Gastrocnemius medialis (tissue), 4 donors: ENCODE measurements at places on chromosomes 2 and 18. TPM values are rescaled to one million over a fixed set of nuclear protein-coding genes. Genes with fewer than 3 reads are reported as not detected.

Gene CLIP4
- 318 TPM for total RNA-seq

Gene GPR39
- total RNA-seq, result not detected

DNA sequence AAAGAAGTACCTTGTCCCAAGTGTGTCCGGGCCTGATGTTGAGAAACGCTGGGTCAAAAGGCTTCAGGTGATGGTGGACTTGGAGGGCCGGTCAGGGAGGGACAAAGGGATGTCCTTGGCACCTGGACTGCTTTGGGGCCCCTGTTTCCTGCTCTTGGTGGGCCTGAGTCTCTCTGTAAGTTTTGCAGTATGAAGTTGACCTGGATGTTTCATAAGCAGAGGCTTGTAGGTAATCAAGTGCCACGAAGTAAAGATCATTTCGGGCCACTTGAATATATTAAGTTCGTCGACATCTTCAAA is 29.4 kb downstream of the ASAP2 start:
- DNase-seq, result no peak

DNA sequence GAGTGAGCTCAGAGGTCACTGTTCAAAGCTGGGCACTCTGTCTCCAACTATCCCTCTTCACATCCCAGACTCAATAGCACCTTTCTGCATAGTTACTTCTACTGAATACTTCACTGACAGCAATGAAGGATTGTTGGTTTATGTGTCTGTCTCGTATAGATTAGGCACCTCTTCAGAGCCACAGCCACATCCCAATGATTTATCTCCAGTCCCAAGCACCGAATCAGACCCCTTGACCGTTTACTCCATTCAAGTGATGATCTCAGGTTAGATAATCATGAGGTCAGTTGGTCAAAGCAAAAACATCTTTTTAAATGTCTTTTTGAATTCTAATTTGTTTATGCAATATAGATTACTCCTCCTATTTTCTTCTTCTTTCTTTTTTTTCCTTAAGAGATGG is 14.7 kb downstream of the NEDD4L start:
- DNase-seq, result no peak

Gene TUBB8B
- not detected for total RNA-seq

GRCh38 chr18:75264926-75265597 is 54.5 kb downstream of the TSHZ1 start:
- DNase-seq, result no peak

- no peak for DNase-seq
Observed at GRCh38 chr18:24910221-24910620, 441.7 kb downstream of the ZNF521 start.

Gene IL36B
- not detected for total RNA-seq

DNA sequence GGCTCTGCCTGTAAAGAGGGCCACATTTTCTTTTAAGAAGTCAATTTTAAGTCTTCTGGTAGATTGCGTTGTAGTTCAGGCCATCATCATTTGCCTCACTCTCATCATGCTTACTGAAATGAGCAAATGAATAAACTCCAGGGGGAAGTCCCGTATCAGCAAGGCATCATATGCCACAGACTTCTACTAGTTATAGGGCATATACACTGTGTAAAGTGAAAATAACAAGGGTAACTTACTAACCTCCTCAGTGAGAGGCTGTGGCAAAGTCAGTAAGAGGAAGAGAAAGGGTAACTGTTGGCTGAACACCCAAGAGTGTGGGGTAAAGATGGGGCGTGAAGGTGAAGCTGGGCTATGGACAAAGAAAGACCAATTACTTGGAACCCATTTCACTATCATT is 456.2 kb downstream of the SPAG16 start:
- DNase-seq, result no peak

GRCh38 chr2:37858400-37858711 is 66.7 kb upstream of the RMDN2 start:
- DNase-seq, result no peak

Gene DSG4
- not detected for total RNA-seq

- DNase-seq, result no peak
Observed at GRCh38 chr2:203352604-203353255, 24.5 kb downstream of the ABI2 start.

DNA sequence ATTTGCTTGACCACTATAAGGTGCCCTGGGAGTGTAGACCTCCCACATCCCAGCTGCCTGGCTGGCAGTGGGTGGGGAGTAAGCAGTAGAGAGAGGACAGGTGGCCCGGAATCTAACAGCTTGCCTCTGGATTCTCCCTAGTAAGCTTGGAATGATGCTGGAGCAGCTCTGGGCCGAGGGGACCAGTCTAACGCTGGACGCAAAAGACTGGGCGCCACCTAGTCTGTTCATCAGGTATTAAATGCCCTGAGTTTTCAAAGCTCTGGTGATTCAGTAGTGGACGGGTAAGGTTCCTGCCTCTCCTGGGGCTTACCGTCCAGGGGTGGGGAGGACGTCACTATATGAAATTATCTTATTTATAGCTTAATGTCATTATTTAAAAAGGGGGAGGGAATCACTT is 648 bp upstream of the LYPD6B start:
- no peak for DNase-seq

DNA sequence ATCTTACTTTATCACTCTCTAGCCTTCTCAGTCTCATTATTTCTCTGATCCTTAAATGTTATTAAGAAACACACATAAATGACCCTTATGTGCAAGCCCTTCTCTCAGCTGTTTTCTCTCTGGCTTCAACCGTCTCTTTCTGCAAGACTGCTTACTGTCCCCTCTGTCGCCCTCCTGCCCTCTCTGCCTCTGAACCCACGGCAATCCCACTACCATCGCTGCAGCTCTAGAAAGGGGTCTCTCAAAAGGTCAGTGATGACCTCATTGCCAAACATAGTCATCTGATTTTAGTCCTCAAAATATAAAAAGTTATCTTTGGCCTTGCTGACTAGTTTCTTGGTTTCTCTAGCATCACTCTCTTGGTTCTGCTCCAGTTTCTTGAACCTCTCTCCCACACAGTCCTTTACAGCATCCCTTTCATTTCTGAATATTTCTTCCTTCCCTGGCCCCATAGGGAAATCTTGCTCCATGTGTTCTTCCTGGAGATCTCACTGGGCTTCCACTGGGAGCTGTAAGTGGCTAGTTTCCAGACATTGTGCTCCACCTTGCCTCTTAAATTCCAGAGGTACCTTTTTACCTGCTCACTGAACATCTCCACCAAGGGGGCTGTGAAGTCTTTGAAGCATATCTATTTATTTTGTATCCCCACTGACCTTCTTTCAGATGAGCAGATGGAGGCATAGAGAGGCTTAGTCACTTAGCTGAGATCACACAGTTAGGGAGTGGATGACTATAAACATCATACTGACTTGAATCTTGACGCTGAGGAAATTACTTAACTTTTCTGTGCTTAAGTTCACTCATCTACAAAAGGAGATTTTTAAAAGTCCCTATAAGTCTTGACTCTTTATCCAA is 96.2 kb downstream of the PDE1A start:
- no peak for DNase-seq

DNA sequence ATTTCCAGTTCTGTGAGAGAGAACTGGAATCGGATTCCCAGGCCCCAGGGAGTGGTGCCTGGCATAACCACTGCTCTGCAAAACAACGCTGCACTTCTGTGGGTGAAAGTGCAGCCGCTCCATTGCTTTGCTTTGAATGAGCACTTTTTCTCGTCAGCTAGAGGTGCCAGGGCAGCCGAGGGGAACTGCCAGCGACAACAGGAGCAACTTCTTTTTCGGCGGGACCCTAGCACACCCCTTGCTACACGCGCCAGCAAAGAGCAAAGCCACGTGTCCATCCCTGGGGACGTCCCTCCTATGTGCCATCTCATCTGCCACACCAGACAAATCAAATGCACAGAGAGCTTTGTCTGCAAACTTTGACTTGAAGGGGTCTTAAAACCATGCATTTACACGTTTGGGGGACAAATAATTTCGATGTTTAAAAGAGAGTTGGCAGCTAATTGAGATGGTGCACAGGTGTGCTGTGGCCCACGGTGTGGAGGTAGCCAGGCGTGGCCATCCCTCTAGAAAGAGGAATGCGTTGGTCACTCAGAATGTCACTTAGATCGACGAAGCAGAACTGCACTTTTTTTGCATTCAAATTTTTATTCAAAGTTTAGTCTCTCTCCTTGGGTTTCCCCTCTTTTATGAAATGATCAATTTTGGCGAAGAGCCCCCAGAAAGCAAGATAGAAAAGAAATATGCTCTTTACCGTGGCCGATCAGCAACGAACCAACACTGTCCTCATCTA is 151.8 kb downstream of the MBP start:
- DNase-seq, result no peak

DNA sequence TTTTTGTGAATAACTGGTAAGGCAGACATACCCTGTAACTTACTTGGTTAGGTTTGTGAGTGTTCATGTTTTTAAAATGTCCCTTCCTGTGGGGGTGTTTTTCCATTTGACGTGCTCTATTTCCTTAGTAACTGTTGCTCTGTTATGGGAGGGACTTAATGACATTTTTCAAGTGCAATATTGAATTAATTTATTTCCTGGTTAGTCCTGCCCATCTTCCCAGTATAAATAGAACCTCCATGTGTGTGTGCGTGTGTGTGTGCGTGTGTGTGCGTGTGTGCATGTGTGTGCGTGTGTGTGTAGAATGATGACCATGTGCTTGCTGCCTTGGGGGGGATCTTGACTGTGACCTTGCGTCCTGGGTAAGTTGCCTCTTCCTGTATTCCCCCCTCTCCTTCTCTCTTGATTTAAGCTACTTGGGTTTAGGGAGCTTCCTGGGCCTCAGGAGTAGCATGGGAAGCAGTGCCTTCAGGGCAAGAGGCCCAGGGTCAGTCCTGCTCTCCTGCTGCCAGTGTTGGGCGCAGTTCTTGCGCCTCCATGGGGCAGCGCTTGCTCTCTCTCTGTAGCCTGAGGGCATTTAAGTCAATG is 163.9 kb downstream of the LDLRAD4 start:
- DNase-seq, result no peak

- no peak for DNase-seq
Observed at GRCh38 chr18:79936641-79937040, 14.8 kb downstream of the SLC66A2 start.

DNA sequence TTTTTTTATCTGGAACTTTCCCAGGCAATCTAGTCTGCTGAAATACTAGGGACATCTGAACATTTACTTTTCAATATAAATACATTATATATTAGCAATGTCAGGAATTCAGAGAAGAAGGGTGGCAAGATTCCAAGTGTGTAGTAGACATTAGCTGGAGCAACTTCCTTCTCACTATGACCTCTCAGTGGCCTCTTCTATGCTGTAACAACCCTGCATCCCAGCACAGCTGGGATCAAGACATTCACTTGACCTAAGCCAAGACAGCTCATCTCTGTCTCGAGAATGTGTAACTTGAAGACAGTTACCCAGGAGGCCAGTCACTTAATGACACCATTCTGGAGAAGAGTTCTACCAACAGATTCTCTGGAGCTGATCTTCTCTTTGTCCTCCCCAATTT is 61.7 kb upstream of the RALBP1 start:
- no peak for DNase-seq

DNA sequence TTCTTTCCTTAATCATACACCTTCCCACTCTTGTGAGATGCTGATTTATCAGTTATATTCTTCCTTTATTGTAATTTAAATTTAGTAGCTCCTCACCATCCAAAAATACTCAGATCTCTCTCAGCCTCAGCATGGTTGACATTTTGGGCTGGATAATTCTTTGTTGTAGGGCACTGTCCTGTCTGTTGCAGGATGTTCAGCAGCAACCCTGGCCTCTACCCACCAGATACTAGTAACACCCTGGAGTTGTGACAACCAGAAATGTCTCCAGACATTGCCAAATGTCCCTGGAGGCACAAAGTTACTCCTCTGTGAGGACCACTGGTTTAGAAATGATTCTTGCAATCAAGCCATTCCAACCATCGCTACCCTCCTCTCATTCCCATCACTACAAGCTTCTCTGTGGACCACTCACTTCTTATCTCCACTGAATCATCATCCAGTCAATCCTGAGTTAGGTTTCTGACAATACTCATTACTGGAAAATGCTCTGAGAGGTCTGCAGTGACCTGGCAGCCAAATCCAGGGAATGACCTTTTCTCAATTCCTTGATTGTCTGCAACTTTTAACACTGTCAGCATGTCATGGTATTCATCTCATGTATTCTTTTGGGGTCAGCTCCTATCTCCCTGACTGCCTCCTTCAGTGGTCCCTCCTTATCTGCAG is 43.3 kb downstream of the OSBPL6 start:
- no peak for DNase-seq

Gene SCYGR4
- total RNA-seq, result not detected

Gene SCG2
- not detected for total RNA-seq

DNA sequence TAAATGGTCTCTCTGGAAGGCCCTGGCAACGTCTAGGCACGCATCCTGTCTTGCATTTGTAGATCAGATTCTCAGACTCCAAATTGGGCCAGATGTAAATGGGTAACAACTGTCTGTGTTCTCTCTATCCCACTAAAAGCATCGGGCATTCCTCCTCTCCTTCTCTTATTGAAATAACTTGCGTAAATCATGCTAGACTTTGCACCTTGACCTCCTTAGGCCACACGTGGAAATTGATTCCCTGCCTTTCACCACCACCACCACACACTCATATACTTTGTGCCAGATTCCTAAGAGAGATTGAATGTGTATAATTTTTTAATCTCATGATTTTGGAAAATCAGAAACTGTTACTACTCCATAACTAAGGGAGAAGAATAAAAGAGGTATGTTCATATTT is 21.3 kb downstream of the MAPRE3 start:
- DNase-seq, result no peak

Gene TLX2
- not detected for total RNA-seq

Gene RAMP1
- 28.7 TPM for total RNA-seq

- no peak for DNase-seq
Observed at GRCh38 chr2:95240556-95240955, 33.2 kb downstream of the ZNF892 start.

Gene SOWAHC
- total RNA-seq, result 0.92 TPM

DNA sequence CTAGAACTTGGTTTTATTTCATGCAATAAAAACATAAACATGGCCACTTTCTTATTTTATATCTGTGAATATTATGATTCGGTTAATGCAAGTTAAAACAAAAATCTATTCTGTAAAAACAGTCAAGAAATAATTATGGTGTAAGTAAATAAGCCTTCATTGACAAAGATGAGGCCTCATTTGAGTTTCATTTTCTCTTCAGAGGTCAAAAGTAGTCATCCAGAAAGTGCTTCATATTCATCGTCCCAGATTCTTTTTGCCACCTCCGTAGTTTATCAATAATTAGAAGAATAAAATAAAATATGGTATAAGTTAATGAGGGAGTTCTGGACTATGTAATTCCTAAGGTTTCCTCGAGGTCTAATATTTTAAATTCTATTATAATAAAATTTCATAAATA is 19.4 kb upstream of the HNRNPA3 start:
- DNase-seq, result no peak

GRCh38 chr2:186746584-186746983 is 52.7 kb downstream of the FAM171B start:
- DNase-seq, result no peak

Gene FAM237A
- not detected for total RNA-seq

Gene NEB
- 7,704 TPM for total RNA-seq

Gene IGFBP2
- total RNA-seq, result 16.3 TPM

- DNase-seq, result no peak
Observed at GRCh38 chr2:160390544-160391455, 102.8 kb downstream of the RBMS1 start.

- DNase-seq, result no peak
Observed at GRCh38 chr2:181077128-181077709, 96.8 kb downstream of the UBE2E3 start.
